ENCODE measurements at places on chromosomes 11 and 22.

GRCh38 chr22:44187652-44188230, 7.0 kb downstream of the PARVG start:
- no peak for DNase-seq

DNA sequence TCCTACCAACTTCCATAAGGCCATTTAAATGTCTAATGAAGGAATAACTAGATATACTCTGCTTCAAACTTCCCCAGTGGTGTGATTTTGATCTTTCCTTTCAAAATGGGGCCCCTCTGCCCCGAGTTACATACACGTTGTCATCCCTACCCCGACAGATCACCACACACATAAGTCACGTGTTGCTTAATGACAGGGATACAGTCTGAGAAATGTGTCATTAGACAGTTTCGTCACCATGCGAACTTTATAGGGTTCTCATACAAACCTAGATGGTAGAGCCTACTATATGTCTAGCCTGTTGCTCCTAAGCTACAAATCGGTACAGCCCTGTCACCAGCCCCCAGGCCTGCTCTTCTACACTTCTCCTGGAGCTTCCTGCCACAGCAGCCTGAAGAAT, 49.8 kb upstream of the SCUBE2 start:
- no peak for DNase-seq

DNA sequence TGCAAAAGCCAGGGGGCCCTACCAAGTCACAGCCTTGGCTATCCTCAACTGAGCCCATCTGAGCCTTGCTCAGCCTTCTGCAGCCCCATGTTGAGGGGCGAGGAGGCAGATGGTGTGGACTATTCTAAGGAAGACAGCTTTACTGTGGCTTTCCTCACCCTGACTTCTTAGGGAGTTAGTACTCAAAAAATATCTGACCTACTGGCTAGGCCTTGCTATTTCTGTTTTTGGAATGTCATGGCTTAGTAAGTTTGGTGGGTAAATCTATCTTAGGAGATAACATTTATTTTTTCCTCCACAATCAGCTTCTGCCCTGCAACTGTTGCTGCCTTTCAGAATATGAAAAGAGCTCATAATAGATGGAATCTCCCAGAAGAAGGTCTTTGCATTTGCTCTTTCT, 80.9 kb downstream of the LDLRAD3 start:
- DNase-seq: no peak

- no peak for DNase-seq
These were observed 1.2 kb downstream of the VEGFB start for GRCh38 chr11:64235437-64236161.
